ENCODE measurements at places on chromosomes 6 and 20.
A peak's percentile ranks its signal among the peaks of the same experiment; 100 is the strongest.

GRCh38 chr20:50426866-50427718 lies 83.1 kb upstream of the PTPN1 start:
- DNase-seq, result no peak

GRCh38 chr20:45087814-45088213 lies 13.1 kb downstream of the KCNS1 start:
- no peak for DNase-seq

DNA sequence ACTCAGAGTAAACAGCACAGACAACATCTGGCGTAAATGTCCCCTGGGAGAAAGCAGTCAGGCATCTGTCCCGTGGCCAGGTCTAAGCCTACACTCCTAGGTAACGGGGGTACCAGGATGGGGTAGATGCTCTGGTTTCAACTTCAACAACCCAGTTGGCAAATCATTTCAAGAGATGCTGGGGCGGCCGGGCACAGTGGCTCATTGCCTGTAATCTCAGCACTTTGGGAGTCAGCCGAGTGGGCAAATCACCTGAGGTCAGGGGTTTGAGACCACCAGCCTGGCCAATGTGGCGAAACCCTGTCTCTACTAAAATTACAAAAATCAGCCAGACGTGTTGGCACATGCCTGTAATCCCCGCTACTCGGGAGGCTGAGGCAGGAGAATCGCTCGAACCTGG lies 12.3 kb downstream of the PREX1 start:
- no peak for DNase-seq

GRCh38 chr6:137763436-137763835 lies 103.6 kb upstream of the TNFAIP3 start:
- no peak for DNase-seq

GRCh38 chr6:52787917-52788316 lies 15.7 kb downstream of the GSTA1 start:
- DNase-seq, result no peak

DNA sequence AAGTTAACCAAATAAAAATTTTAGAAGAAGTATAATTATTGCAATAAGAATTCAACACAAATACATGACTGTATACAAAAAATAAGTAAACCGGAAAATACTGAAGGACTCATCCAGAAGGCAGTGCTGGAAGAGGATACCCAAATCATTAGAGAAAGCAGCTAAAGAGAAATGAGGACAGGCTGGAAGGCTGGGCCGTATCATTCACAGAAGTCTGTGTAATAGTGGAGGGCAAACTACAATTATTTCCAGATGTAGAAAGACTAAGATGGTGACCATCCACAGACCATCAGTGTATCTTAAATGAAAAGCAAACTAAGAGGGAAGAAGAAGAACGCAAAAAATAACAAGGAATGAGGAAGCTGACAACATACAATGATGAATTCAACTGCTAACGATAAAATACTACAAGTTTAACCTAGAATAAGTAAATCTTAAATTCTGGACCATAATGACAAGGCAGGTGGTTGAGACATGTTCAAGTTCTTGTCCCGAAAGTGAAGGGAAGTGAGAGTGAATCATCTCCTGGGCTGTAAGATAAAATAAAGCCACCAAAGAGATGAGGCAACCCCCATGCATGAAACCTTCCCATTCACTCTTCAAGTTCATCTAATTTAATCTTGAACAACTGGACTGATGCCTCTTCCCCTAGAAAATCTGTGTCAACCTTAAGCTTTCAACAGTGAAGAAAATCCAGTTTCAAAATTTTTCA lies 71.5 kb downstream of the SLC23A2 start:
- no peak for DNase-seq

GRCh38 chr6:106924694-106925523 lies 49.6 kb downstream of the CD24 start:
- no peak for DNase-seq

- DNase-seq, result peak; percentile 43
Measured at GRCh38 chr6:127300411-127300810, 33.7 kb downstream of the RNF146 start.

- DNase-seq, result no peak
Measured at GRCh38 chr6:62013719-62014118, 272.3 kb downstream of the KHDRBS2 start.

GRCh38 chr6:19552076-19552475 lies 285.1 kb upstream of the ID4 start:
- DNase-seq, result no peak

DNA sequence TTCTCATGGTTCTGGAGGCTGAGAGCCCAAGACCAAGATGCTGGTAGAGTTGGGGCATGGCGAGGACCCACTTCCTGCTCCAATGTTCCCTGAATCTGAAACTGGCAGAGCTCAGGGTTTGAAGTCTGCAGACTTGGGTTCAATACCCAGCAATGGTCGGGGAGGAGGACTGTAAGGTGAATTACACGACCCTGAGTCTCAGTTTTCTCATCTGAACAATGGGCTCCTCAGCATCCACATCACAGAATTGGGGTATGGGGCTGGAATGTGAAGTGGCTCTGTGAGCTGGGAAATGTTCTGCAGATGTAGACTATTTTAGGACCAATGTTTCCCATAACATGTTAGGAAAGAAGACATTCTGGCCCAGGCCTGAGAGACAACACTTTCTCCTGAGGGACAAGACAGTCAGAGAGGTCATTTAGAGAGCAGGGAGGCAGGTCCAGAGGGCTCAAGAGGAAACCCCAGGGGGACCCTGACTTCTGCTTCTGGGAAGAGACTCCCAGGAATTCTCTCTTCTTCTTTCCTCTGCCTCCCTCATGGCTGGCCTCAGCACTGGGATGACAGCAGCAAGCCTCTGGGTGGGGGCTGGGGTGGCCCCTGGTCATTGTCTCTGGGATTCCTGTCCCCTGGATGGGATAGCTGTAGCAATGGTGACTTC lies 141.3 kb upstream of the PMEPA1 start:
- no peak for DNase-seq

DNA sequence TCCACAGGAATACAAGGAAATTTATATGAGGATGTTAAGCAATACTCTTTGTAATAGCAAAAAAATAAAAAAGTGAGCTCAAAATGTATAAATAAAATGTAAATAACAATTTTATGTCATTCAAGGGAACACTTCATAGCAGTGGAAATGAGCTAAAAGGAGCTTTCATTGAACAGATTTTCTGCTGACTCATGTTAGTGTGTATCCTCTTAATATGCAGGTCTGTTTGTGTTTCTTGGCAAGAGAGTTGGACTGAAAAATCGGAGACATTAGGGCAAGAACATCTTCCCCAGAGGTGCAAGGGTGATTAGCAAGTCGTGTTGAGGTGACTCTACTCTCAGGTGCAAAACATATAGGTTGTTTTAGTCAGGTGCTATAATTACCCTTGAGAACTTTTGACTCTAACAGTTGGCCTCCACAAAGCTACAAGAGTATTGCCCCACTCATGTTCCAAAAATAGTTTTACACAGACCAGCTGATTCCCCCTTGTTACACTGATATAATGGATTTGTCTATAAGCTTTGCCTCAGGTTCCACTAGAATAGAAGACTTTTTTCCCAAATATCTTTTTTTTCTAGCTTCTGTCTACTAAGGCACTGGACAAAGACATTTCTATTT lies 702.9 kb downstream of the TENT5A start:
- peak; percentile 2 for DNase-seq

DNA sequence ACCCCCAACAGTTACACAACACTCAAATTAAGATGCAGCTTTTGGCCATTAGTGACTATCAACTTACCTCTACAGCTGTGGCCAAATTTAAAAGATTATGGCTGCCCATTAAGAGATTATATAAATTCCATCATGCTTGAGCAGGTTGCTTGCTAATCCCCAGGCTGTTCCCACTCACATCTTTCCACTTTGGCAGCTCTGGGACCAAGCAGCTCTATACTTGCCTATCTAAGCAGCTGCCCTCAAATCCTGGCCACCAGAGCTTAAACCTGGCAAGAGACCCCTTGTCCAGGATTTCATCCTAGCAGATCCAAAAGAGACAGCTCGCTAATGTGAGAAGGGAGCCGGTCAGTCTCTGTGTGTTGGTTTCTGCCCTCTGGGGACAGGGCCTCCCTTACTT lies 127.9 kb downstream of the SLC23A2 start:
- no peak for DNase-seq

GRCh38 chr20:10434467-10434831 lies 427 bp upstream of the MKKS start:
- DNase-seq, result peak; percentile 98

GRCh38 chr6:56649782-56650181 lies 7.1 kb upstream of the DST start:
- DNase-seq, result no peak

- peak; percentile 47 for DNase-seq
Measured at GRCh38 chr6:165662041-165662748, 846 bp downstream of the PDE10A start.

DNA sequence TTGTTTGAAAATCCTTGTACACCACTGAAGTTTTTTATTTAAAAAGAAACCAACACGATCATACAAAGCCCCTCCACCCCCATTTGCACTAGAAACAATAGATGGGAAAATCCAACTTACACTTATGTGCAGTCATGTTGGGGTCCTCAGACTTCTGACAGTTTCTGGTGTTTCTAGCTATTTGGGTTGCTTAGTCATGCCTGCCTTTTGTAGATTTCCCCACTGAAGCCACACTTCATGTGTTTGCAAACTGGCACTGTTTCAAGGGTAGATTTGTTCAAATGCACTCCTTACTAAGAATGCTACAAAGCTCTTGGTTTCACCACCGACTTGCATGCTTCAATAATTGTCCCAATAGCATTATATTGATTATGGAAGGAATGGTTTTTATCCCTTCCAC lies 1.5 kb downstream of the SH3BGRL2 start:
- no peak for DNase-seq

DNA sequence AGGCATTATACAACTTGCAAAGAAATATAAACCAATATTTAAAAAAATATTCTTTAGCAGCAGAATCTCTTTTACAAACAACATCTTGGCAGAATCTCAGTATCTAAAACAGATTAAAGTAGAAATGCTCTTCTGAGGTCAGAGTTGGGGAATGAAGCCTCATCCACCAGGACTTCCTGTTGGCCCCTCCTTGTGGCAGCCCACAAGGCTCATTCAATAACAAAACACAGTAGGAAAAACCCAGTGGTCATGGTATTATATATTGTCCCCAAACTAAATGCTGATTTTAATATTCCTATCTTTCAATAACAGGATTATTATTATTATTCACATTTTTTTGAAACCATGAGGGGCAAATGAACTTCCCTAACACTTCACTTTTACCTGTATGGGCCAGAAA lies 368.6 kb downstream of the BTBD9 start:
- no peak for DNase-seq

- peak; percentile 76 for DNase-seq
Measured at GRCh38 chr6:132369526-132369925, 31.7 kb downstream of the MOXD1 start.

GRCh38 chr6:155267411-155267810 lies 3.6 kb downstream of the CLDN20 start:
- no peak for DNase-seq

- DNase-seq, result no peak
Measured at GRCh38 chr6:14932485-14933182, 313.2 kb upstream of the JARID2 start.

DNA sequence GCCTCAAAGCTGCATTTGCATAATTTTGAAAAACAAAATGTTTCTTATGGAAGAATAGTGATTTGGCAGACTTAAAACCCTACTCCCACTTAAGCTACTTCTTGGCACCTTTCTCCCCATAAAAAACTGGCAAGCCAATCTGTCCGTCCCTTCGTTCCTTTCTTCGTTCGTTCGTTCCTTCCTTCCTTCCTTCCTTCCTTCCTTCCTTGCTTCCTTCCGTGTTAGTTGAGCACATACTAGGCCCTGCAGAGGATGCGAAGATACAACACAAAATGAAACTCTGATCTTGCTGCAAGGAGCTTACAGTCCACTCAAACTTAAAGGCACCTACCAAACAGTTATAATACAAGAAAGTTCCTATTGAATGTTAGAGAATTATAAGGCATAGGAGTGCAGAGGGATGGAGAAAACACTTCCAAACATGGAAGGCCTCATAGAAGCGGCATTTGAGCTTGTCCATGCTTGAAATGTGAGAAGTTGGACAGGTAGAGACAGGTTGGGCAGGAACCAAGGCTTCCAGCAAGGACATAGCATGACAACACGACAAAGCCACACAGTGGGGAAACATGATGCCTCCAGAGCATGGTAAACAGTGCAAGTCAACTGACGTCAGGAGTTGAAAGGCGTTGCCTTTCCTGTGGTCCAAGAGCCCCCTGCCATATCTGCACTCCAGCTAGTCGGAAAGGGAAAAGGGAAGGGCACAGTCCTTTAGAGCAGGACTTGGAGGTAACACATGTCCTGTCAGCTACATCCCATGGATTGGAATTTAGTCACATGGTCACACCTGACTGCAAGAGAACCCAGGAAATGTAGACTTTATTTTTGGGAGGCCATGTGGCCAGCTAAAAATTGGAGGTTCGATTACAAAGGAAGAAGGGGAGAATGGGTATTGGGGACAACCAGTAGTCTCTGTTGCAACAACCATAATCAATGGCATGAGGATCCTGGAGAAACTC lies 7.0 kb downstream of the PNPLA1 start:
- DNase-seq, result no peak

DNA sequence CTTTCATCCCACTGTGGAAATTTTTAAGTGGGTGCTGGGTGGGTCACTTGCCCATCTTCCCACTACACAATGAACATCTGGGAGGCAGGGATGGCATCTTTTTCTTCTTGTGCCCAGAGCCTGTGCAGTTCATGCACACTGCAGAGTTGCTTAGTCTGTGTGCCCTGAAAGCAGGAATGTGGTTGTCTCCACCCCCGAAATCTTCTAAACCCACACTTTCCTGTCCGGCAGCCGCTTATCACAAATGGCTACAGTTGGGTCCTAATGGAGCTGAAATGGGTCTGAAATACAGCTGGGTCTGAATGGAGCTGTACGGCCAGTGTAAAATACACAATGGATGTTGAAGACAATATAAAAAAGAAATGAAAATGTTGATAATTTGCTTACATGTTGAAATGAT lies 112.1 kb upstream of the PMEPA1 start:
- no peak for DNase-seq

GRCh38 chr6:79605061-79605460 lies 26.1 kb upstream of the SH3BGRL2 start:
- no peak for DNase-seq
